Activated CD4-positive, alpha-beta memory T cell treated with anti-CD3 and anti-CD28 coated beads for 36 hours (primary cell): ENCODE measurements at places on chromosomes 1 and 21. TPM values are rescaled to one million over a fixed set of nuclear protein-coding genes. Genes with fewer than 3 reads are reported as not detected.

DNA sequence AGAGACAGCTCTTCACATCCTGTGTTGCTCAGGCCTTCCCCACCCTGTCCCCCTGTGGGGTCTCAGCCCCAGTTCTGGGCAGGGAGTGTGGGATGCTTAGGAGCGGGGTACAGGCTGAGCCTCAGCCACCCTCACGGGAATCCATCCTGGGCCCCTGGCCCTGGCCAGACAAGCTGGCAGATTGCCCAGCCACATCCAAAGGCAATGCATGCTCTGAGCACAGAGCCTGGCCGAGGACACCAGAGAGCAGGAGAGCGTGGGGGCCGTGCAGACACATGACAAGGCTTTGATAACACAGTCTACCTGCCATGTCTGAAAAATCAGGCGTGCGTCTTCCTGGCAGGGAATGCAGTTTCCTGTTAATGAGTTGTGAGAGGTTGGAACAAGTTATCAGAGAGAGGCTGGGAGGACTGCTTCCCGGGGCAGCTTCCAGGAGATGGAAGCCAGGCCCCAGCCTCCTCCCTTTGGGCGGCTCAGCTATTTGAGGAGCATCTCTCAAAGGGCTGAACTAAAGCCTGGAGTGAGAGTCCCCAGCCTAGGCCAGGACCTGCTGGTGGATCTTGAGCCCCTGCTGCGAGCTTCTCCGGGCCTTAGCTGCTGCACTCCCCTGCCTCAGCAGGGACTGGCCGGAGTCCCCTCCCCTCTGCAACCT lies 72.2 kb upstream of the SELENON start:
- H3K27me3 ChIP-seq: no peaks in the 10 kb centered on the region
- no peaks in the 10 kb centered on the region for H3K36me3 ChIP-seq
- H3K4me1 ChIP-seq: peaks cover 38% of the 10 kb centered on the region
- no peak for DNase-seq
- no peak overlapping the region for H3K4me3 ChIP-seq

The FAM43B gene
- total RNA-seq: not detected

- peaks cover 40% of the 10 kb centered on the region for H3K36me3 ChIP-seq
- peak within 1 kb of the TSS; percentile 97 for H3K27ac ChIP-seq
- DNase-seq: peak; percentile 83
- H3K4me1 ChIP-seq: peaks cover 25% of the 10 kb centered on the region
These were observed at the start of gene DENND4B for GRCh38 chr1:153946622-153947241. Gene DENND4B, minus strand, starts transcription at chr1:153946718. Its CDS starts 2,344 bp downstream, at chr1:153944374.

The SH2D2A gene
- total RNA-seq: 294 TPM

DNA sequence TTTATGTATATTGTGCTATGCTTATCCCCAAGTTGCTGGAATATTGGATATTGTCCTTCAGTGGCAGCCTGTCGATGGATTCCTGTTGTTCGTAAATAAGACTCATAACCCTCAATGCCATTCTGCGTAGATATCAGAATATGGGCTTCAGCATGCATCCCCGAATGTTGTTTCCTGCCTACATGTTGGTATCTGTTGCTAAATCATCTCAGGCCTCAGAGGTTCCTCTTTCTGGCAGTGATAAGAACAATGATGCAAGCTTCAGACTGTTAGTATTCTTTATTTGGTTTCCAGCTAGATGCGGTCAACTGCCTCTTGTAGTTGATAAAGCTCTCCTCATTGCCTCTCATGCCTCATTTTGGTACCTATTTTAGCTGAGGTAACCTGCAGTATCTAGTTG lies 2082.6 kb downstream of the MRPL39 start:
- H3K4me1 ChIP-seq: no peaks in the 10 kb centered on the region
- H3K27me3 ChIP-seq: no peaks in the 10 kb centered on the region
- H3K36me3 ChIP-seq: no peaks in the 10 kb centered on the region

The MX2 gene
- 26.9 TPM for total RNA-seq

The FCRL1 gene
- total RNA-seq: not detected

The MAP10 gene
- 0.86 TPM for total RNA-seq

- no peaks in the 10 kb centered on the region for H3K36me3 ChIP-seq
- H3K27ac ChIP-seq: no peak overlapping the region
- H3K4me1 ChIP-seq: no peaks in the 10 kb centered on the region
- H3K4me3 ChIP-seq: no peak overlapping the region
These were observed 24.5 kb upstream of the SHCBP1L start for GRCh38 chr1:182977480-182977879.

GRCh38 chr1:205493241-205494085 lies 11.0 kb upstream of the CDK18 start:
- H3K4me1 ChIP-seq: peaks cover 2% of the 10 kb centered on the region
- DNase-seq: peak; percentile 30
- no peaks in the 10 kb centered on the region for H3K36me3 ChIP-seq
- no peak overlapping the region for H3K27ac ChIP-seq
- H3K4me3 ChIP-seq: no peak overlapping the region
- H3K27me3 ChIP-seq: peaks cover 18% of the 10 kb centered on the region

DNA sequence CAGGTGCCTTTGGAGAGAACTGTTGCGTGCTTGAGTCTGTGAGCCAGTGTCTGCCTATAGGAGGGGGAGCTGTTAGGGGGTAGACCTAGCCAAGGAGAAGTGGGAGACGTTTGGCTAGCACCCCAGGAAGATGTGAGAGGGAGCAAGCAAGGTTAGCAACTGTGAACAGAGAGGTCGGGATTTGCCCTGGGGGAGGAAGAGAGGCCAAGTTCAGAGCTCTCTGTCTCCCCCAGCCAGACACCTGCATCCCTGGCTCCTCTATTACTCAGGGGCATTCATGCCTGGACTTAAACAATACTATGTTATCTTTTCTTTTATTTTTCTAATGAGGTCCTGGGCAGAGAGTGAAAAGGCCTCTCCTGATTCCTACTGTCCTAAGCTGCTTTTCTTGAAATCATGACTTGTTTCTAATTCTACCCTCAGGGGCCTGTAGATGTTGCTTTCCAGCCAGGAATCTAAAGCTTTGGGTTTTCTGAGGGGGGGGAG lies 2.4 kb downstream of the BTG2 start:
- H3K36me3 ChIP-seq: peaks cover 59% of the 10 kb centered on the region
- H3K4me1 ChIP-seq: peaks cover 56% of the 10 kb centered on the region
- H3K27ac ChIP-seq: peak overlapping the region; percentile 98
- no peak for DNase-seq
- peak overlapping the region; percentile 92 for H3K4me3 ChIP-seq

- H3K36me3 ChIP-seq: no peaks in the 10 kb centered on the region
- H3K27me3 ChIP-seq: no peaks in the 10 kb centered on the region
- H3K27ac ChIP-seq: no peak overlapping the region
These were observed 222.0 kb downstream of the TOMM20 start for GRCh38 chr1:234906654-234907053.

DNA sequence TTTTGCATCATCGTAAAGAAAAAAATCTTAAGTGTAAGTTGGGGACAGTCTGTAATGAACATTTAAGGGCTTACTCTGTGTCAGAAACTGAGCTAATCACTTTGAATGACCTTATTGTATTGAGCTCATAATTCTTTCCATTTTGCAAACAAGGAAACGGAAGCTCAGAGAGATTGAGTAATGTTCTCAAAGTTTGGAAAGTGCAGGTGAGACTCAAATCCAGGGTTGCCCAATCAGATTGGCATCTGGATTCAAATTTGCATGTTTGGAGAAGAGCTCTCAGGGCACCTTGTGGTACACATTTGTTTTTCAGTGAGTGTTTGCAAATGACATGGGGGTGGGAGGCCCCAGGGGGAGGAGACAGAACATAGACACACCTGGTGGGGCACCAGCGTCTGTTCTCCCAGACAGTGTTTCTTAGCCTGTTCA lies 8.0 kb downstream of the ALPL start:
- H3K27me3 ChIP-seq: peaks cover 5% of the 10 kb centered on the region
- no peaks in the 10 kb centered on the region for H3K36me3 ChIP-seq
- DNase-seq: no peak
- H3K4me1 ChIP-seq: no peaks in the 10 kb centered on the region

- no peaks in the 10 kb centered on the region for H3K36me3 ChIP-seq
- H3K27ac ChIP-seq: no peak overlapping the region
- H3K4me3 ChIP-seq: no peak overlapping the region
- no peaks in the 10 kb centered on the region for H3K4me1 ChIP-seq
- H3K27me3 ChIP-seq: peaks cover 5% of the 10 kb centered on the region
These were observed 8.9 kb upstream of the PRMT6 start for GRCh38 chr1:107047602-107048001.

DNA sequence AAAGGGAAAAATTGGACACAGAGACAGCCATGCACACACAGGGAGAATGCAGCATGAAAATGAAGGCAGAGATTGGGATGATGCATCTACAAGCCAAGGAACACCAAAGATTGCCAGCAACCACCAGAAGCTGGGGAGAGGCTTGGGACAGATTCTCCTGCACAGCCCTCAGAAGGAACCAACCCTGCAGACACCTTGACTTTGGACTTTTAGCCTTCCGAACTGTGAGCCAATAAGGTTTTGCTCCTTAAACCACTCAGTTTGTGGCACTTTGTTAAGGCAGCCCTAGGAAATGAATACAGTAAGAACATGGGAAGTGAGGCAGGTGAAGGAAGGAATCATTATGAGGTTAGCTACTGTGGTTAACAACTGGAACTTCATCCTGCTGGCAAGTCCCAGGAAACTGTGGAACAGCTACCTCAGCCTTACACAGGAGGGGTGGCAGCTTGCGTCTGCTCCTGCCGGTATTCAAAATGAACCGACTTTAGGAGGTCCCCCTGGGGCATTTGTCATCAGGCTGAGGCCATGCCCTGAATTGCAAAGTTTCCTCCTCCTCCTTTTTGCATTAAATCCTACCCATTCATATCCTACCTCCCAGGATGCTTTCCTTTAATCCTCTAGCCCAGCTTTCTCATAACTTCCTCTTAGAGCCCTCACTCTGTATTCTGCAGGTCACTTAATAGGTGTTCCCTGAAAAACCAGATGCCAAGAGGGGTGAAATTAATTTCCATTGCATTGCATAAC lies 15.4 kb downstream of the CD247 start:
- peaks cover 21% of the 10 kb centered on the region for H3K36me3 ChIP-seq
- no peak overlapping the region for H3K27ac ChIP-seq
- H3K27me3 ChIP-seq: no peaks in the 10 kb centered on the region

DNA sequence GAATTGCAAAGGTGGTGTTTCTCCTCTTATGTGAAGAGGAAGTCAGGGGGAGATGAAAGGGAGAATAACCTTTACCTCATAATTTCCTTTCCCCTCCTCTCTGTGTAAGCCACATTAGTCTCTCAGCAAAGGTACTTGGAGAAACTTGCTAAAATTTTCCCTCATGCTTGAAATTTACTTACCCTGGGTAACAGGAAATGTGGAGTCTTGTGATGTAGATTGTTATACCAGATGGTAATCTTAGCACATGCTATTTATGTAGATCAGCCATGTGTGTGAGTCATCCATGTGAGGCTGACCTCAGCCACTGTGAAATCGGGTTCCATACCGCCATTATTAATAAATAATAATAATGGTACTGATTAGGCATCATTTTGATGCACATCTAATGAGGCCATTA lies 128.4 kb downstream of the TGFB2 start:
- peaks cover 5% of the 10 kb centered on the region for H3K27me3 ChIP-seq
- no peaks in the 10 kb centered on the region for H3K36me3 ChIP-seq
- no peak overlapping the region for H3K27ac ChIP-seq
- no peak for DNase-seq
- H3K4me3 ChIP-seq: no peak overlapping the region

- no peaks in the 10 kb centered on the region for H3K27me3 ChIP-seq
- no peak overlapping the region for H3K4me3 ChIP-seq
- H3K36me3 ChIP-seq: no peaks in the 10 kb centered on the region
- DNase-seq: no peak
- no peak overlapping the region for H3K27ac ChIP-seq
These were observed 29.1 kb downstream of the PRSS38 start for GRCh38 chr1:227844320-227845146.

The KCND3 gene
- total RNA-seq: not detected

GRCh38 chr1:34743775-34744174 lies 11.1 kb upstream of the GJB5 start:
- no peak for DNase-seq
- no peaks in the 10 kb centered on the region for H3K36me3 ChIP-seq
- H3K4me1 ChIP-seq: no peaks in the 10 kb centered on the region
- no peak overlapping the region for H3K27ac ChIP-seq

DNA sequence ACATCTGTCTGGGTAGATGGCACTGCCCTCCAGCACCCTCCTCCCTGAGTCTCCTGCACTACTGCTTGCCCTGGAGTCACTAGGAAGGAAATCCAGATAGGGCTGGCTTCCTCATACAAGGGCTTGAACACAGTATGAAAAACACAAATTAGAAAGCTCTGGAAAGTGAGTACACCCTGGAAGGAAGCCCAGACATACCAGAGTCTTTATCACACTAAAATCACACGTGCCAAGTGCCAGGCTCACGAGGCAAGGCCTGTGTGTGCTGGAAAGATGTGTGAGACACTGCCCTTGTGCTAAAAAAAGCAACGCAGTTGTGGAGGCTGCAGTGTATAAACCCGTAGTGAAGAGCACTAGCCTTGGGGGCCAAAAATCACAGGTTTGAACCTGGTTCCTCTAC lies 28.3 kb upstream of the S100A7 start:
- no peaks in the 10 kb centered on the region for H3K4me1 ChIP-seq
- DNase-seq: no peak
- no peak overlapping the region for H3K27ac ChIP-seq
- H3K4me3 ChIP-seq: no peak overlapping the region
- H3K36me3 ChIP-seq: no peaks in the 10 kb centered on the region

DNA sequence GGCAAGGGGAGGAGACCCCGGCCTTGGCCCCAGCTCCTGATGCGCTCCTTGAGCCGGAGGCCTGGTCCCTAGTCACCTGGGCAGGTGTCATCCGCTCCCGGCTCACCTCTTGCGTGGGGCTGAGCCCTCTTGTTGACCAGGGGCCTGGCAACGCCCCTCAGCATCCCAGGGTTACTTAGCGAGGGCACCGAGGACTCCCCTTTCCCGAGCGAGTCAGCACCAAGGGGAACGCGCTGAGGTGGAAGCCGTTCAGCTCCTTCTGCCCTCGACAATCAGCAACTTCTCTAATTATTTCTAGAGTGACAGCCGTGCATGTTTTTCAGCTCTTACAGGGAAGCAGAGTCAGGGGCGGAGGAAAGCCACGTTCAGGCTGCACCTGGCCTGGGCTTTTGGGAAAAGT lies 522 bp downstream of the SLC45A1 start:
- peaks cover 12% of the 10 kb centered on the region for H3K4me1 ChIP-seq
- peak; percentile 14 for DNase-seq
- H3K27ac ChIP-seq: no peak overlapping the region
- H3K36me3 ChIP-seq: no peaks in the 10 kb centered on the region
- peaks cover 22% of the 10 kb centered on the region for H3K27me3 ChIP-seq

The TCHHL1 gene
- not detected for total RNA-seq

DNA sequence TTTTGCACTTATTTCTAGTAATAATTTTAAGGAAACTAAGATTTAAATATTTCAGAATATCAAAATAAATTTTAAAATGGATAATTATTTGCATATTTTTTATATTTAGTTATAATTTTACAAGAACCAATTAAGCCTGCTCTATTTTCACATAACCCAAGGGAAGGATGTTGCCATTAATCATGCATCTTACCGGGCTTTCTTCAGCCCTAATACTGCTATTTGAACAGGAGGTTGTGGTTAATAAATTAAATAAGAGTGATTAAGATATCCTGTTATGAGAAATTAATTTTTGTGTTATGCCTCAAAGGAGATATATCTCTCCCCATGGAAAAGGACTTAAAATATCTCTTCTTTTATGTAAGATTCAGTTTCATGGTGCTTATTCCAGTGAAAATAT lies 1415.8 kb upstream of the B3GALT2 start:
- H3K36me3 ChIP-seq: no peaks in the 10 kb centered on the region
- no peaks in the 10 kb centered on the region for H3K4me1 ChIP-seq
- H3K27me3 ChIP-seq: no peaks in the 10 kb centered on the region
- no peak overlapping the region for H3K4me3 ChIP-seq
